Suppressor macrophage (primary cell): ENCODE measurements at places on chromosomes 6 and 20.

DNA sequence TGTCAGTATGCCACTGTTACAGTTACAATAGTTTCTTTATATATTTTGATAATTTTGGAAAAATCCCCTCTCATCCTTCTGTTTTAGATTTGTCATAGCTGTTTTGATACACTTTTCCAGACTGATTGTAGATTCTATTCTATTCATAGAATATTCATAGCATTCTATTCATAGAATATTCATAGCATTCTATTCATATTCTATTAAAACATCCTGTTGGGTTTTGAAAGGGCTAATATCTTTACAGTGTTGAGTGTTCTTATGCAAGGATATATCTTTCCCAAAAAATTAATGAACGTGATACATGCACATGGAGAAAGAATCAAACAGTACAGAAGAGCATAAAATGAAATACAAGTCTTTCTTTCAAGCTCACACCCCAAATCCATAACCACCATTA, 38.0 kb downstream of the MACROD2 start:
- DNase-seq: no peak

GRCh38 chr6:84156306-84156705, 71.1 kb downstream of the CEP162 start:
- DNase-seq: no peak

DNA sequence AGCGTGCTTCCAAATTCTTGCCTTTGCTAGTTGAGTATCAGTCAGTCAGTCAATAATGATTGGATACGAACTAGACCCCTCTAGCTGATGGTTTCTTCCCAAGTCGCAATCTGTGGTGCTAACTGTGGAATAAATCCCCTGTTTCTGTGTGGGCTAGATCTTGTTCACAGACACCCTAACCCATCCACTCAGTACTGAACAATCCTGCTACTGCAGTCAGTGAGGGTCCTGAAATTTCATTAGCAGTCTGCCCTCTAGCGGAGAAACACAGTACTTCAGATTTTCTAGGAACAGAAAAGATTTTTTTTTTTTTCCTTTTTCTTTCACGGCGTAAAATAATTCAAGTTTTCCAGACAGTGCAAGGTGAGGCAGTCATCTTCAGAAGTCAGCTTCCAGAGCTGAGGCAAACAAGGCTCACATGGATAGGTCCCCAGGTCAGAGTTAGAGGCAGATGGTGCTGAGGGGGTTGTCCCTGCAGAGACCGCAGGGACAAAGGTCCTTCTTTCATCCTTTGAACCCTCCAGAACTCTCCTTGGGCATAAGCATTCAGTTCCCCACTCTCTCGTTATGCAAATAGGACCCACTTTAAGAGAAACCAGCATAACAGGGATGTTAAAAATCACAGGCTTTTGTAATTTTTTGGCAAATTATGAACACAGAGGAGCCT, 119.6 kb downstream of the SCML4 start:
- DNase-seq: peak; percentile 55

GRCh38 chr20:39983183-39983582, 705.9 kb downstream of the MAFB start:
- DNase-seq: no peak

DNA sequence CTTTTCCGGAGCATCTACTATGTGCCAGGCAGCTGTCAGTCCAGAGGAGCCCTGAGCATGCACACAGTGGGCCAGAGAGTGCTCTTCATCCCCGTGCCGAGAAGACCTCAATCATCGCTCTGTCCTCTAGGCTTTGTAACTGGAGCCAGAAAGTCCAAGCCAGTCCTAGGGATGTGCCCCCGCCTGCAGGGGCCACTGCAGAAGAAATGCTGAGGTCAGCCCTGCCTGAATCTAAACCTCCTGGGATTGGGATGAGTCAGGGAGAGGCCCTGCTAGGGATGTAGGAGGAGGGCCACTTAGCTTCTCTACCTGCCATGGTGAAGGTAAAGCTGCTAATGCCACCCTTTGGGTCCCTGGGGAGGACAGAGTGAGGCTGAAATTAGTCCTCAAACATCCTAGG, 146.8 kb downstream of the CDC5L start:
- DNase-seq: no peak

- DNase-seq: no peak
Observed at GRCh38 chr6:157233686-157234085, 89.6 kb downstream of the TMEM242 start.
